ENCODE measurements at places on chromosomes 12 and 14.

DNA sequence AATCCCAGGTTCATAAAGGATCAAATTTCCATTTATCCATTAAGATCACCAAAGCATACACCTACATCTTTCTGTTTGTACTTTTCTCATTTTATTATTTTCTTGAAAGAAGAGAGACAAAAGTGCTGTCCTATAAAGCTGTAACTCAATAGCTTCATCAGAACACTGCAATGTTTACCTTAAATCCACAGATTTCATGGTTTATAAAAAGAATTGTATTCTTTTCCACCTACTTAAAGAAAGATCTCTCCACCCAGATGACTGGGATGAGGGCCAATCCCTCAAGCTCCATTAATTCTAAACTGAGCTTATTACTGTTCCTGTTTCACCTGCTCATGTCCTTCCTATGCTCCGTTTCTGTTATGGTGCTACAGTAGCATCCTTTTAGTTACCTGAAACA is 470.6 kb downstream of the BCAT1 start:
- DNase-seq = no peak

GRCh38 chr12:92733661-92734060 is 30.9 kb downstream of the PLEKHG7 start:
- DNase-seq = no peak

DNA sequence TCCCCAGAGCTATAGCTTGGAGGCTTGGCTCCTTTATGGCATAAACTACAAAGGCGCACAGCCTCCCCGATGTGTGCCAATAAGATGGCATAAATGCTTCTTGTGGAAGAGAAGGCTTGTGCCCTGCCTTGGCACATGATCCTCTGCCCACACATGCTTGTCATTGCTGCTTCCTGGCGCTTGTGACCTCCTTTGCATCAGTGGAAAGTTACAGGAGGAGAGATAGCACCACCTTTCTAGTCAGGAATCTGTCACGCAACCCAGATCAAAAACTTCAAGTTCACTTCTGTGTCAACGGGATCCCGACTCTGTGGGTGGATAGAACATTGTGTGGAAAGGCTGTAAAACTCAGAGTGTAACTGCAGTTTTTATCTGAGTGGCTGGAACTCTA is 183.8 kb upstream of the HIF1A start:
- DNase-seq = no peak

GRCh38 chr12:1126091-1126490 is 135.1 kb downstream of the ERC1 start:
- DNase-seq = no peak

DNA sequence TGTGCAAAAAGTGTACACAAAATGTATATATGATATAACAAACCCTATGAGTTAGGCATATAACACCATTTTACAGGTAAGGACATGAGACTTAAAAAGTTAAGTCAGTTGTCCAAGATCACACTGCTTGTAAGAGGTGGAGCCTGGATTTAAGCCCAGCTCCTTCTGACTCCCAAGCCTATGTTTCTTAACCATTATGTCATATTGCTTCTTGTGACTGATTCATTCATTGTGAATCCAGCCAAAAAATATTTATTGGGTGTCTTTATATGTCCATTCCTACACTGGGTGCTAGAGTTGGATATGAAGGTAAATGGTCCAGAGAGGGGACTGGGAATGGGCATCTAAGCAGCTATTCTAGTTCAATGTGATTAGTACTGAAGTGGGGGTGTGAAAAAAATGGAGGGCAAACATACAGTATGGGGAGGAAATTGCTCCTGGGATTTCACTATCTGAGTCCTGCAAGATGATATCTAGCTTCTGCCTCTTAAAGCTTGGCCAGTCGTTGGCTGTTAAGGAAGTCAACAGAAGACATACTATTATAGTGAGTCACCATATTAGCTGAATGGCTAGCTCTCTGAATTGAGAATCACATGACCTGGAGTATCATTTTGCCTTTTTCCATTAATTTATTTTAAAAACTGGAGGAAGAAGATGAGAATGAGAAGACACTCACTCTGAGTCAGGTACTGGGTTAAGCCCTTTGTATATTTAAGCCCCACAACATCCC is 28.8 kb downstream of the PAX9 start:
- no peak for DNase-seq

- no peak for DNase-seq
Measured at GRCh38 chr12:10147714-10148403, 17.9 kb upstream of the CLEC7A start.

DNA sequence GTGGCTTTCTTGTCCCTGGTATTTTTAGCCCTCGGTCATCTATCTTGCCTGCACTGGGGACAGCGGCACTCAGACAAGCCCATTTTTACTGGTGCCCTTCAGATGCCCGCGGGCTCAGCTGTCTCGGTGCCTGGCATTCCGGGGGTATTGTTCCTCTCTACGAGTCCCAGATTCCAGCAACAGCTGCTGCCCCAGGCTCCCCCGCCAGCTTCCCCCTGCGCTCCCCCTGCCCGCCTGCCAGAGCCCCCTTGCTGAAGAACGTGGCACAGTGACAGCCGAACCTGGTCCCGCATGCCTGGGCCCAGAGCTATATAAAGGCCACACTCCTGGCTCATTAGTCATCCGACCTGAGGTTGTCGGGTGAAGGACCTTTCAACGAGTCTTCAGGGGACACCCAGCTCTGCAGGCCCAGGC is 10.9 kb upstream of the MYL2 start:
- DNase-seq = no peak

DNA sequence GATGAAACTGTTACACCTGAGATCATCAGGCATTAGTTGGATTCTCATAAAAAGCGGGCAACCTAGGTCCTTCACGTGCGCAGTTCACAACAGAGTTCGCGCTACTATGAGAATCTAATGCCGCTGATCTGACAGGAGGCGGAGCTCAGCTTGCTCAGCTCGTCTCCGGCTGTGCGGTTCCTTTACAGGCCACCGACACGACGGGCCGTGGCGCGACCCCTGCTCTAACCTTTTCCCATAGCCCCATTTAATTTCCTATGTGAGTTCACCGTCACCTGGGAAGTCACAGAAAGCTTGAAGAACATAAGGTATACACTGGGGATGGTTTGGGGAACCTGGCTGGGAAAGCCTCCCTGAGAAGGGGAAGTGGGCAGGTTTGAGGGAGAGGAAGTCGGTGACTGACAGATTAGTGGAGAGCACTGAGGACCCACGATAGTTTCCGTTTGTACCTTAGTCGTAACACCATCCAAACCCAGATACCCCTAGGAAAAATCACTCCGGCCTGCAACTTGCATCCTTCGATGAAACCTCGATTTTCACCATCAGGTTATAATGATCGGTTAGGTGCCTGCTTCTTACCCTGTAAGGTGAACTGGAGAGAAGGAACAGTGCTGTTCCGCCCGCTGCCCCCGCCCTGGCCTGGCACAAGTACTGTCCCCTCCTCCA is 2.8 kb upstream of the AAAS start:
- DNase-seq = no peak

- DNase-seq = peak; percentile 82
Measured at GRCh38 chr12:112419297-112420133, 768 bp downstream of the PTPN11 start.

DNA sequence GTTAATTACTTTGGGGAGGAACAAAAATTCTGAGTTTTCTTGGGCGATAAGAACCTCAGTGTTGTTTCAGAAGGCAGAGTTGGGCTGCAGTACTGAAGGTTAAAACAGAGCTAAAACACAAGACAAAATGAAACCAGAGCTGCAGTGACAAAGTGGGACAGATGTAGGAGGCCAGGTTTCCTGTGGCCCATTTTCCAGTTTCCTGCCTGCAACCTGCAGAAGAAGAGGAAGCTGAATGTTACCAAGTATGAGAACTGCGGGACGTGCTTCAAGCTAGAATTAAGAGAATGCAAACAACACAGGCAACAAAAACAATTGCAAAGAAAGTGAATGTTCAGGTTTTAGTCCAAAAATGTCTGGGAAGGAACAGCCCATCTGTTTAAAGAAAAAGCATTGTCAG is 17.8 kb downstream of the ELK3 start:
- DNase-seq = no peak

DNA sequence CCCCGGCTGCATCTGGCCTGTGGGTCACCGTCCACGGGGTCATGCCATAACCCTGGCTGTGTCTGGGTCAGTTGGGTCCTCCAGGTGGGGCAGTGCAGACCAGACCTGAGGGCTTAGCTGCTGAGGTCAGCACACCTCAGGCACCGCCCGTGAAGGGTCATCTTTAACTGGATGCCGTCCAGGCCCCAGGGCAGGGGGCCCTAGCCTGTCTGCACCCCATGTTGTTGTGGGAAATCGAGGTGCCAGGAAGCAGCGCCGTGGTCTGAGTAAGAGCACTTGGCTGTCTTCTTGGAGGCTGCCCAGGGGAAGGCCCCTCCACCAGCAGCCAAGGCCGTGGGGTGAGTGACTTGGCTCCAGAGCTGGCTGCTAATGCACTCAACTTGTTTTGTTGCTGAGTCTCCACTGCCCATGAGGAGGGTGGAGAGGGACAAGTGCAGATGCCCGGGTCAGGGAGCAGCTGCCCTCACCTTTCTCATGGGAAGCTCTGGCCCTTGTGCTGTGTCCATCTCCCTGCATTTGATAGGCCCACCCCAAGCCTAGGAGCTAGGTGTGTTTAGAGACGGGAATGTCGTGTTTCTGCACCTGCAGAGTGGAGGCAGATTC is 317.2 kb downstream of the TMEM121 start:
- no peak for DNase-seq

DNA sequence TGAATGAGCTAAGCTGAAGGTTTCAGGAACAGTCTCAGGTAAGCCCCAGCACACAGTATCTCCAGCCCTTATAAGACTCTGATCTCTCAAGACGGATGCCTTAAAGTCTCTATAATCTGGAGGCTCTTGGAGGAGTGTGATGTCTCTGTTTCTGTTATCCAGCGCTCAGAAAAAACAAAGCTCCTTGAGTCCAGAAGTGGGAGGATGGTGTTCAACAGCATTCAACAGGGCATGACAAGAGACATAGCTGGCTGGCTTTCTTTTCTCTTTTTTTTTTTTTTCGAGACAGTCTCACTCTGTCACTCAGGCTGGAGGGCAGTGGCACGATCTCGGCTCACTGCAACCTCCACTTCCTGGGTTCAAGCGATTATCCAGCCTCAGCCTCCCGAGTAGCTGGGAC is 31.6 kb upstream of the TESC start:
- no peak for DNase-seq

- no peak for DNase-seq
Measured at GRCh38 chr14:59190372-59190771, 1.9 kb downstream of the DAAM1 start.

DNA sequence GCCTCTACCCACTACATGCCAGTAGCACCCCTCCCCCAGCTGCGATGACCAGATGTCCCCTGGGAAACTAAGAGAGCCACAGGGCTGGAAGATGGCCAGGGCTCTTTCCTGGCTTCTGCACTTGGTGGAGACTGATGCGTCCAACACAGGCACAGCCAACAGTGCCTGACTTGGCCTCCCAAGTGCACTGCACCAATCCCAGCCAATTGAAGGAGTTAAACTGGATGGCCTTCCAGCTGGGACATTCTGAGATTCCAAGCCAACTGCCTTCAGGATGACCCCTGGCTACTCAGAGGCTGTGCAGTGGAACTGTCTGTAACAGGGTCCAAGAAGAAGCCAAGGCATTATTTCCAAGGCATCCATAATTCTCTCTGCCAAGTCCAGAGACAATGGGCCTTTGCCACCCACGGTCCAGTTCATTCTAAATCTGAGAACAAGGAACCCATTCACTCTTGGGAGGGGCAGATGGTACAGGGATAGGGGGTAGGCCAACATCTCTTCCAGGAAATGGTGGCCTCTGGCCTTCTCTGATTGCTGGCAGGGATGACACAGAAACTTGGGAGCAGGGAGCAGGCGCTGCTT is 35.2 kb downstream of the PRIMA1 start:
- no peak for DNase-seq

- DNase-seq = no peak
Measured at GRCh38 chr14:74984236-74985027, 18.3 kb upstream of the EIF2B2 start.

- DNase-seq = no peak
Measured at GRCh38 chr14:28461389-28461788, 305.2 kb upstream of the FOXG1 start.

DNA sequence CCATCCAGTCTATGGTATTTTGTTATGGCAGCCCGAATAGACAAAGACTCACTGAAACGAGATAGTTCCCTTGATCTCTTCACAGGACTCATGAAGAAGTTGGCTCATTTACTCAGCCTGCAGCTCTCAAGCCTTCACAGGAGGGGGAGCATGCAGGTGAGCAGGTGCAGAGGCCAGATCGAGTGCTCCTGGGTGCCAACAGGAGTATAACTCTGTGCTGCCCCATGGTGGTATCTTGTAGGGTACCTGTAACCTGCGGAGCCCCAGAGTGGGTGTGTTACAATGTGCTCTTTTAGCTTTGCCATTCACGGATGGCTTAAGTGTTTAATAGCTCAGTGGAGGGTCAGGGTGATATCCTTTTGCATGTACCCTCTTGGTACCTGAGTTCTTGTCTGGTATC is 159.5 kb downstream of the METTL25 start:
- no peak for DNase-seq

- peak; percentile 80 for DNase-seq
Measured at GRCh38 chr14:54805445-54806322, 96.9 kb downstream of the GCH1 start.

GRCh38 chr12:109127533-109128242 is 11.3 kb downstream of the ACACB start:
- DNase-seq = no peak

- DNase-seq = no peak
Measured at GRCh38 chr14:90959344-90959743, 101.1 kb downstream of the RPS6KA5 start.

GRCh38 chr12:108679106-108679681 is 45.5 kb upstream of the SELPLG start:
- no peak for DNase-seq

GRCh38 chr12:126558810-126559209 is 1493.6 kb downstream of the AACS start:
- no peak for DNase-seq

DNA sequence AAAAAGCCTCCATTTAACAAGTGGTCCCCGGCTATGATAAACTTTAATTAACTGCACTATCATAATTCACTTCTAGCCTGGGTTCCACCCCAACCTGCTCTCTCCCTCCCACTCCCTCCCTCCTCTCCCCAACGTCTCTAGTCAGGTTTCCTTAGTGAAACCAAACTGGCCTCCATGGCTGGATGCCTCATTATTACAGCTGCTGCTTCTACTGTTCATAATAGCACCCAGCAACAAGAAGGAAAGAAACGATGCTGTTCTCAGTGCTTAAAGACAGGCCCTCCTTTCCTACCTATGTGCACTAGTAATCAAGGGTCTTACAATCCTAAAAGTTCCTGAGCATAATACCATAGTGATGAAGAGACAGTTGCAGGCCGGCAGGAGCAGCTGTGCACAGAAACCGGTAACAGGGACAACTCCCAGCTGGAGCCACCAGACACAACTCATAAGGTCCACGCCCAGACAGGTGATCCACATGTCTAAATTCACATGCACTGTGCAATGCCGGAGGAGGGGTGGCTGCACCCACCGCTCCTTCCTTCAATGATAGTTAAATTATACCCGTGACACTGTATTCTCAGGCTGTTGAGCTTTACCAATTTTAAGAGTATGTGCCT is 6.2 kb downstream of the IRF2BPL start:
- DNase-seq = no peak
